ENCODE measurements at places on chromosomes 11 and 22.

DNA sequence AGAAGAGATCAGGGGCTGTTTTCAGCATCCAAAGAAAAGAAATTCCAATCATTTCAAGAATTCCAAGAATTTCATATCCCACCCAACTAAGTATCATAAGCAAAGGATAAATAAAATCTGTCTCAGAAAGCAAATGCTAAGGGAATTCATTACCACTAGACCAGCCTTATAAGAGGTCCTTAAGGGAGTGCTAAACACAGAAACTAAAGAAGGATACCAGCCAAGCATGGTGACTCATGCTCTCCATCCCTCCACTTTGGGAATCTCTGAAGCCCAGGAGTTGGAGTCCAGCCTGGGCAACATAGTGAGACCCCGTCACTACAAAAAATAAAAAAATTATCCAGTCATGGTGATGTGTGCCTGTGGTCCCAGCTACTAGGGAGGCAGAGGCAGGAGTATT is 17.8 kb downstream of the FADD start:
- no peak for DNase-seq

GRCh38 chr22:27840436-27840835 is 38.9 kb upstream of the MN1 start:
- DNase-seq, result no peak

DNA sequence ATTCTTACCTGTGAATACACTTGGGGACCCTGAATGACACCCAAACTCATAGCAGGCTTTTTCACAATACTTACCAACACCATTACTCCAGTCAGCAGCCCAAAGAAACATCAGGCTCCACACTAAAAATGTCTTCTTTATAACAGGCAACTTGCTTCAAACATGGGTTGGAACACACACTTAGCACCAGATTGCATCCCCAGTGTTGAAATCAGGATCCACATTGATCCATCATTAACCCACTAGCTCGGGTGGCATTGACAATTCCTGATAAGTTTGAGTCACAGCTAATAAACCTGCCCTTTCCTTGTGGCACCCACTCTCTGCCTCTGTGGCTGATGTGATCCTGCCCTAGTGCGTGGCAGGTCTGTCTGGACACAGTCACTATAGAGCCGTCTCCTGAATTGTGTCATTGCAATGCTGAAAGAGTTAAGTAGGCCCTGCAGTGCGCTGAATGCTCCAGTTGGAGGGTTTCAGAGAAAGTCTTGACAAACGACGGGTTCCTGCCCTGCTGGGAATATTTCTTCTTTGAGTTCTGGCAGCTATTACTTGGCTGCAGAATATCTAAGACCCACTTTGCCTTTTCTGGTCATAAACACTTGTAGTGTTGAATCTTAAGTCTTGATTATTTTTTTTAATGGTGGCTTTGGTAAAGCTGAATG is 19.6 kb upstream of the C11orf96 start:
- no peak for DNase-seq

GRCh38 chr11:92380882-92381281 is 156.3 kb downstream of the FAT3 start:
- no peak for DNase-seq

- DNase-seq, result no peak
Measured at GRCh38 chr22:44547371-44547770, 49.3 kb upstream of the RTL6 start.

DNA sequence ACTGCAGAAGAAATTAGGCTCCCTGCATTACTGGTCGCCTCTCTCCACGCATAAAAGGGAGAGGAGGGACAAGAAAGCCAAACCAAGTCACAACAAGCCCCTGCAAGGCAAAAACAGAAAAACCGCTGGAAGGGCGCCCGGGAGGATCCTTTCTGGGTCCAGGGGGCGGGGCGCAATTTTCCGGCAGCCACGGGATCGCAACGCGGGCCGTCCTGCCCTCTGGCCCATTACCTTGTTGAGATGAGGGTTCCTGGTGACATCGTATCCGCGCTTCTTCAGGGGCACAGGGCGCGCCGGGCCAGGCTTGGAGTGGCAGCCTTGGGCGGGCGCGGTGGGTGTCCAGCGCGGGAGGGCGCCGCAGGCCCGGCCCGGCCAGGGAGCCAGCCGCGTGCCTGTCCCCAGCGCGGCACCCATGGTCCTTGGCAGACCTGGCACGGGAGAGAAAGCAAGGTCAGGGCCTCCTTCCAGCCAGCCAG is 847 bp downstream of the ME3 start:
- peak; percentile 12 for DNase-seq
